ENCODE measurements at places on chromosomes 7 and 10.

DNA sequence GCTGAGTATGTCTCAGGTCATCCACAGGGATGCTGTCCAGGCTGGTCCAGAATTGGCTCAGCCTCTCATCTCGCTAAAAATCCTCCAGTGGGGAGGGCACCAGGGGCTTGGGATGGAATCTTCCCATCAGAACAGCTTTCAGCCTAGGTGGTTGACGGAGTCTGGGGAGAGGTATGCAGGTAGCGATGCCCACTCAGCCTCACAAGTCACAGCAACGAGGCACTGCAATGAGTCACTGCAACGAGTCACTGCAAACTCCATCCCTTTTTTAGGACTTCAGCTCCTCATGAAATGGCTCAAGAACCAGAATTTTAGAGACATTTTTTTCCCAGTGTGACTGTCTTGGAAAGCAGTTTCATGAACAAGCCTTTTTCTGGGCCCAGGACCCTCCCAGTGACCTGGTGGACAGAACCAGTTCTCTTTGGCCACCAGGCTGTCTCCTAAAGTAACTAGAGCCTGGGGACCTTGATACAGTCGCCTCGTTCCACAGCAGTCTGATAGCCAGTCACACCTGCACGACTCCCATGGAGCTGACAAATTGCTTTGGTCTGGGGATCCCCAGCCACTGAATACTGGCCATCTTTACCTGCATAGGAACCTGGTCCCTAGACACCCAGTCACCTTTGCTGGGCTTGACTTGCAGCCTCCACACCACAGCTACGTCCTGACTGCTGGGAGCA is 41.3 kb upstream of the PPP2R2D start:
- DNase-seq: no peak

- DNase-seq: no peak
Measured at GRCh38 chr10:16227674-16228073, 209.1 kb upstream of the PTER start.

GRCh38 chr7:125136341-125136740 is 206.7 kb upstream of the POT1 start:
- no peak for DNase-seq

DNA sequence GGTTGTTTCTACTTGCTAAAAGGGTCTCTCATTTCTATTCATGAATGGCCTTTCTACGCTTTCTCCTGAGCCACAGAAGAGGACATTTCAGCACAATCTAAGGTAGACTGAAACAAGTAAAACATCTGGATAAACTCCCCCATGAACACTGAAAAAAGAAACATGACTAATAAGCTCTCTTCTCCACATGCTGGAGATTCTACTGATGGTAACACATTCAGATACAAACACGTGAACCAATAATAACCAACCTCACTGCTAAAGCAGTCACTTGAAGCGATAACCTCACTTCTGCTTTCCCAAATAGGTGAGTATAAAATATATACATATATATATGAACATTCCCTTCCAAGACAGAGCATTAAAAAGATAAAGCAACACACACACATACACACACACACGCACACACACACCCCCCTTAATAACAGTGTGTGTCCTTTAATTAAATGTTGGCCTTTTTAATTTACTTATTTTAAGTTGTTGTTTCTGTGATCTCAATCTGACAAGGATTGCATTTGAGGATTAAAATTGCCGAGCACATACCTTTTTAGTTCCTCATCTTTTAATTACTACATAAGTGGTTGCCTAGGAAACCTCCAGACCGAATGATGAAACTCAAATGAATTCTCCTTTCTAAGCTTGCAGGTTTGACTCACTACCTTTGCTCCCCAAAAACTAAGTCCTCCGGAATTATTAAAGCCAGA is 292.4 kb upstream of the KLF14 start:
- no peak for DNase-seq

GRCh38 chr7:121480566-121481335 is 84.6 kb upstream of the FAM3C start:
- no peak for DNase-seq

- DNase-seq: peak; percentile 8
Measured at GRCh38 chr10:37992083-37992482, 15.6 kb upstream of the ZNF25 start.

DNA sequence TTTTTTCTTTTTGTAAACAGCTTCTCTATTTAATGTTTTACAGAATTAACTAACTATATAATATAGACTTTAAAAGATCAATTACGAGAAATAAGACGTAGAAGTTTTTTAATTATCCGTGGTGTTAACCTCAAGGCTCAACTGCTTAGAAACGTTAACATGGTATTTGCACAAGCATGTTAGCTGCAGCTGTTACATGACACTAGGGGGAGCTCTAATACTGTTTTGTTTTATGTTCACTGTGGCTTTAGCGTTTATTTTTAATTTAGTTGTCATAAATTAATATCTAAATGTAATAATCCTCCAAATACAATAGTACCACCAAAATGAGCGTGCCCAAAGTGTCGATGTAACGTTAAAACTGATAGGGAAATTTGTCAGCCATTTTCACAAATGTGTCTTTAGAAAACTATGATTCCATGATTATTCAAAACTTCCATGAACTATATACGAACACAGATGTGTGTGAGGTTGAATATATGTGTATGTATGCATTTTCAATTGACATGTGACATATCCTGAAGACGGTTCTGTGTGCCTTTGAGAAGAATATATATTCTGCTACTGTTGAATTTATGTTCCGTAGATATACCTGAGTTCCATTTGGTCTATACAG is 828.8 kb upstream of the MBL2 start:
- peak; percentile 14 for DNase-seq

DNA sequence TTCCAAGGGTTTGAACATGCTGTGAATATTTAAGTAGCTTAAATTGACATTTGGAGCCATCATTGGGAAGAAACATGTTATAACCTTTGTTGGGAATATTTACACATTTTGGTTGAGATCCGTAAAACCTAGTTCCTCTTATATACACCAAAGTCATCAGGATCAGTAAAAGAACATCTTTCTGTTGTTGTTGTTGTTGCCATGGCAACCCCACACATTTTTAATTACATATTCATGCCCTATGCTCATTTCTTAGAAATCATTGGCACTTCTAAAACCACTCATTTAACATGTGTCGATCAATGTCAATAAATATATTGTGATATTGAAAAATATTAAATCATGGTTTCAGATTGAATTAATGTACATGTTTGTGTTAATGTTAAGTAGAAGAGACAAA is 122.6 kb downstream of the POU6F2 start:
- no peak for DNase-seq

GRCh38 chr10:34489973-34490745 is 324.9 kb downstream of the PARD3 start:
- DNase-seq: no peak

DNA sequence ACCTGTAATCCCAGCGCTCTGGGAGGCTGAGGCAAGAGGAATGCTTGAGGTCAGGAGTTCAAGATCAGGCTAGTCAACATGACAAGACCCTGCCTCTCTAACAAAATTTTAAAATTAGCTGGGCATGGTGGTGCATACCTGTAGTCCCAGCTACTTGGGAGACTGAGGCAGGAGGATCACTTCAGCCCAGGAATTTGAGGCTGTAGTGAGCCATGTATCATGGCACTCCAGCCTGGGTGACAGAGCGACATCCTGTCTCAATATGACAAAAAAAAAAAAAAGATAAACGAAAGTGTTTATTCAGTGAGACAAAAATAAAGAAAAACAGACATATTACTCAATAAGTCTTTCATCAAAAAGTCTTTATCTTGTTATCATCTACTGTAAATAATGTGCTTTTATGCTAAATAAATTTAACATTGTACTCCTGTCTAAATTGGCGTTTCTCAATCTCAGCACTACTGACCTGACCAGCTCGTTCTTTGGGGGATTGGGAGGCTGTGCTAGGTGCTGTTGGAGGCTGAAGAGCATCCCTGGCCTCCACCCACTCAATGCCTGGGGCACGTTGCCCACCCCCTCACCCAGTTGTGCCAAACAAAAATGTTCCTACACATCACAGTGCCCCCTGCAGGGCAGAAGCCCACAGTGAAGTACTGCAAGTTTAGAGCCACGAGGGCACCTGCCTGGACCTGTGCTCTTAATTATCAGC is 57.7 kb downstream of the NCAPG2 start:
- peak; percentile 58 for DNase-seq

GRCh38 chr7:28091190-28091589 is 89.4 kb downstream of the JAZF1 start:
- no peak for DNase-seq

GRCh38 chr7:106480616-106481031 is 180.3 kb downstream of the CCDC71L start:
- no peak for DNase-seq

DNA sequence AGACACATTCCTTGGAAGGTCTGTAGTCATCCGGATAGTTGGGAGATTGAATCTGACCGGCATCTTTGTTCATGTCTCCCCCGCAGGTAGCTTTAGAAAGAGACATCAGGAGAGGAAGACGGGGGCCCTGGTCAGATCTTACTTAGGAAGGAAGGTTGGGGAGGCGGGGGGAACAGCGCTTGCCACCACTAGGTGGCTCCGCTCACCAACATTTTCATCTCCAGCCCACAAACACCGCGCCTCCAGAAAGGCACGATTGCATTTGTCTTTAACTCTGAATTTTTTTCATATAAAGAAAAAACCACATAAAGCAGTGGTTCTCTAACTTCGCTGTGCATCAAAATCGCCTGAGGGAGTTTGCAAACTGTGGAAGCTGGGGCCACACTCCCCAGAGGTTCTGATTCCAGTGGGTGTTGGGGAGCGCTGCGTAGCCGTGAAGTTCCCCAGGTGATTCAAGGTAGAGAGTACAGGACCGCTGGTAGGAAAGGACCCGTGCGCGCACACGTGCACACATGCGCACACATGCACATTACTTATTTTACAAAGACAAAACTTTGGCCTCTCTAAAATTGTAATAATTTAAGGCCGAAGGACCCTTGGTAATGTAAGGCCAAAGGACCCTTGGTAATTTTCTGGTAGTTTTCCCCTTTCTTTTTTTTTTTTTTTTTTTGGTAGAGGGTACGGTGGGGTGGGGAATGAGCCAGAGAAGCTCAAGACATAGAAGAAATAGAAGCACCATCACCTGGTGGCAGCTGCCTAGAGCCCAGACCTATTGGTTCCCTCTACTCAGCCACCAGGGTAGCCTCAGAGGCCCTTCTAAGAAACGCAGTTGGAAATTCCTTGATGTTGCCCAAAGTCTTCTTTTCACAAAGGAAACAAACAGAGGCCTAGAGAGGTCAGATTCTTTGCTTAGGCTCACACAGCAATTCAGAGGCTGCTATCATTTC is 37.4 kb upstream of the OPALIN start:
- peak; percentile 87 for DNase-seq

DNA sequence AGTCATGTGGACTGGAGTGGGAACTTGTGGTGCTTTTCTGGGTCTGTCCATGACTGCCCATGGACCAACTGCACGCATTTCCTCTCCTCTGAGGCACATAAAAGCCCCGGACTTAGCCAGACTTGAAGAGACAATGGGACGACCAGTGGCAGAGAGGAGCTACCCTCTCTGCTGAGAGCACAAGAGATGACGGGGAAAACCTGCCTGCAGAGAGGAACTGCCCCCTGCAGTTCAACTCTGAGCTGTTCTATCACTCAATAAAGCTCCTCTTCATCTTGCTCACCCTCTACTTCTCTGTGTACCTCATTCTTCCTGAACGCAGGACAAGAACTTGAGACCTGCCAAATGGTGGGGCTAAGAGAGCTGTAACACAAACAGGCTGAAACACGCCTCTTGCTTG is 184.5 kb downstream of the ZNF438 start:
- no peak for DNase-seq

DNA sequence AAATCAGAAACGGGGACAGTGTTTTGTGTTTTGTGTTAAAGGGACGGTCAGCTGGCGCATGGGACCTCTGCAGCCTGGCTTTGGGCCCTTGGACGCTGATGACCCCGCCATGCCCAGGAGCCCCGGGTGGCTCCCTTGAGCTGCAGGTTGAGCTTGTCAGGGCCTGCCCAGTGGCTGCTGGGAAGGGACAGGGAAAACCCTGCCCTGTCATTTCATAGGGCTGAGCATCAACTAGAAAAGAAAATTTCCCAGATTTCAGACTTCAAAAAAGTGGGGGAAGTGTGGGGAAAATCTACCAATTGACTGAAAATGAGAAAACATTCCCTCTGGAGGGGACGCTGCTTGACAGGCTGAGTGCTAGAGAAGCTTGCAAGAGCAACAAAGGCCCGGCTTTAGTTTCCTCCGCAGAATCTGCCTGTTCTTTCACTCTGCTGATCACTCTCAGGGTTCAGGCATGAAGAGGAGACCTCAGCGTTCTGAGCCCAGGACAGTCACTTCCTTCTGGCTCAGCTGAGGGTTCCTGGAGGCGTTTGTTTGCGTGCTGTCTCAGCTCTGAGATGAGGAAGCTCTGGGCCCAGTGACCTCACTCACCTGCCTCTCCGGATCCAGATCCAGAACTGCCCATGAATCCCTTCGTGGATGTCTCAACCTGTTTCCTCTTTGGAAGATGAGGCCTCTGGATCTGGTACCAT is 18.6 kb upstream of the DNAJB6 start:
- DNase-seq: no peak

DNA sequence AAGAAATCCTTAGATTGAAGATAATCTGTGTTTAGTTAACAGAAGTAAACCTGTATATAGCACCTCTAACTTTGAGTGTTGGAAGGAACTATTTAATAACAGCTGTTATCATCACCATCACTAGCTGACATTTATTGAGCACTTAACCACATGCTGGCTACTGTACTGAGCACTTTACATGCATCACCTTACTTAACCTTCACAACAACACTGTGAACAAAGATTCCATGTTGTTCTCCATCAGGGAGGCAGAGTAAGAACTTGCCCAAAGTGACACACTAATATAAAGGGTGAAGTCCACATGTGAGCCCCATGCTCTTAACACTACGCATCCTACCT is 182.2 kb downstream of the ST7 start:
- DNase-seq: no peak

- DNase-seq: no peak
Measured at GRCh38 chr10:110455446-110455845, 42.3 kb upstream of the DUSP5 start.

- no peak for DNase-seq
Measured at GRCh38 chr7:159013825-159014289, 130.8 kb downstream of the VIPR2 start.

DNA sequence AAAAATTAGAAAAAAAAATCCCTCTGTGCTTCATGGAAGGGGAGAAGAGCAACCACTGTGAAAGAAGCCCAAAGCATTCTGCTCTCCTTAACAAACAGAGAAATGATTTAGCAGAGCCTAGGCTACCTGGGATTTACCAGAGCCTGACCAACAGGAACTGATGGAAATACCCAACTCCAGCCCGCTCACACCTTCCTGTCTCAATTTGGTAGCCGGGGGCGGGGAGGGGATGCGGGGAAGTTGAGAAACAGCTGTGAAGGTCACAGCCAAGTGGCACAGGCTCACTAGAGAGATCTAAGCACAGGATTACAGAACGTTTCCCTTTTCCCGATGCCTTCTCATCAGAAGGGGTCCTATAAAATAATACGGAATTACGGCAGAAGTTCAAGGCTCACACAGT is 17.6 kb downstream of the RSU1 start:
- no peak for DNase-seq
